ENCODE measurements at places on chromosomes 2 and 18. TPM values are rescaled to one million over a fixed set of nuclear protein-coding genes. Genes with fewer than 3 reads are reported as not detected.

Gene DPP10
- not detected for total RNA-seq

Gene PTRHD1
- 23.8 TPM for total RNA-seq

- DNase-seq = no peak
Observed at GRCh38 chr2:118145806-118146205, 57.5 kb downstream of the INSIG2 start.

Gene FSIP2
- total RNA-seq = 0.27 TPM

Gene PLA2R1
- 5.8 TPM for total RNA-seq

- peak; percentile 49 for DNase-seq
Observed at GRCh38 chr2:159903443-159904126, 105.6 kb upstream of the CD302 start.

DNA sequence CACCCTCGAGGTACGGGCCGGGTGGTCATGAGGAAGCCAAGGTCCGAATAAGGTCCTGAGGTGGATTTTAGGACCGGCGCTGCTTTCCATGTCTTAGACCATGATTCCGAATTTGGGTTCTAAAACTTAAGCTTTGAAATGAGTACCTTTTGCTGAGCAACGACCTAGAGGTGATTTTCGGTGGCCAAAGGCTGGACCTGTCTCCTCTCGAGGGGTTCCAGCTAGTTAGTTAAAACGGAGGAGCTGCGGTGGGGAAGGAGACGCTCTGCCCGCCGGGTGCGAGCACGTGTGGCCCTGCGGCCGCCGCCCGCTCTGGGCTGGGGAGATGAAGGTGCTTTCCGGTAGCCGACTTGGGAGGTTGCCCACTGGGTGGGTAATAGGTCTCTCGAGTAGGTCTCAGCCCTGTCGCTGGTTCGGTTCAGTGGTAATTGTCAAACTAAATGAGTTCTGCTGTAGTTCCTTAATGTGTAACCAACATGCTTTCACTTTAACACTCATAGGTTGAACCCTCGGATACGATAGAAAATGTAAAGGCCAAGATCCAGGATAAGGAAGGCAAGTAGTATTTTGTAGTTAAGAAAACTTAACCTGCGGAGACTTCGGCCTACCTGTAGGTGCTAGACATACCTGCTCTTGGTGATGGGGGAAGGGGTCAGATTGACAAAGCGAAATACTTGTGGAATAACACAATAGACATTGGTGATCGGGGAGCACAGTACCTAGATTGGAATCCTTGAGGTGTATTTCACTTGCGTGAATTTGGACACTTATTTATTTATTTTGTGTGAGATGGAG is 572 bp downstream of the RPS27A start:
- DNase-seq = peak; percentile 25

- peak; percentile 6 for DNase-seq
Observed at GRCh38 chr2:240926516-240927389, 20.6 kb downstream of the CROCC2 start.

Gene FSHR
- total RNA-seq = not detected

Gene ELOA2
- total RNA-seq = not detected

DNA sequence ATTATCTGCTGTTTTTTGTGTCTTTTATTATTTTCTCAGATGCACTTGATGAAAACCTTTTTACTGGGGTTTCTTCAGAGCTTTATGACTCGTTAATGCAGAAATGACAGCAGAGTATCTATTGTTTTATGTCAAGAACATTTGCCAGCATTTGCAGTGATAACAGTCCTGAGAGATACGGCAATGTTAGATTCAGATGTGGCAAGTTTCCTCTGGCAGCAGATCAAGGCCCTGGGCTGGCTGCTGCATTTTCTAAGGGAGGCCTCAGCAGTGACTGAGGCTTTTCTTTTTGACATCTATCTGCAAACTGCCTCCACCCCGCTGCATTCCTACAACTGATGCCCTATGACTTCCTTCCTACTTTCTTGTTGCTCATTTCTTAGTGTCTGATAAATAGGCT is 40.2 kb downstream of the EFEMP1 start:
- no peak for DNase-seq

GRCh38 chr2:189015359-189015758 is 41.2 kb downstream of the COL3A1 start:
- DNase-seq = no peak

Gene BUB1
- 66.1 TPM for total RNA-seq

DNA sequence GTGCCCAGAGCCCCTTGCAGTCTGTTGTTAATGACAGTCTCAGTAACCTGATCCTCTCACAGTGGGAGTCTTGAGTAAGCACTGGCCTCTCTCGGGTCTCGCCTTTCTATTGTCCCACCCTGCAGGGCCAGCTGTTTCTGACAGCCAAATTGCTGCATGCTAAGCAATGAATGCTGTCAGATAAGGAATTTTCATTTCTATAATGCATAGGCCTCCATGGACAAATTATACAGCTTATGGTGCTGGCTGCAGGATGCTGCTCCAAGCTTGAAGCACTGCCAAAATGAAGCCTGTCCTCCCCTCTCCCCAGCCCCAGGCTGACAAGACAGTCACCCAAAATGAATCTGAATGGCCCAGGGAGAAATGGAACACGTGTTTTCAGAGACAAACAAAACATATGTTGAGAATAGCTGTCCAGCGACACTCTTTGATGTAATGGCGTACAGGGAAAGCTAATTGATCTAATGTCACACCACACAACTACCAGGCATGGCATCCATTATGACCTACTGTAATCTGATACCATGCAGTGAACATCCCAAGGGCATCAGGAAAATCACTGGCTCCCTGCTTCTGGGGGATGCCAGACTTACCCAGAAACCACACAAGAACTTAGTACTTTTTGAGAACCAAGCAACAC is 36.8 kb downstream of the ACVR1 start:
- DNase-seq = no peak

GRCh38 chr18:23640052-23640451 is 22.7 kb downstream of the ANKRD29 start:
- no peak for DNase-seq

Gene RAB3GAP1
- total RNA-seq = 47.6 TPM

DNA sequence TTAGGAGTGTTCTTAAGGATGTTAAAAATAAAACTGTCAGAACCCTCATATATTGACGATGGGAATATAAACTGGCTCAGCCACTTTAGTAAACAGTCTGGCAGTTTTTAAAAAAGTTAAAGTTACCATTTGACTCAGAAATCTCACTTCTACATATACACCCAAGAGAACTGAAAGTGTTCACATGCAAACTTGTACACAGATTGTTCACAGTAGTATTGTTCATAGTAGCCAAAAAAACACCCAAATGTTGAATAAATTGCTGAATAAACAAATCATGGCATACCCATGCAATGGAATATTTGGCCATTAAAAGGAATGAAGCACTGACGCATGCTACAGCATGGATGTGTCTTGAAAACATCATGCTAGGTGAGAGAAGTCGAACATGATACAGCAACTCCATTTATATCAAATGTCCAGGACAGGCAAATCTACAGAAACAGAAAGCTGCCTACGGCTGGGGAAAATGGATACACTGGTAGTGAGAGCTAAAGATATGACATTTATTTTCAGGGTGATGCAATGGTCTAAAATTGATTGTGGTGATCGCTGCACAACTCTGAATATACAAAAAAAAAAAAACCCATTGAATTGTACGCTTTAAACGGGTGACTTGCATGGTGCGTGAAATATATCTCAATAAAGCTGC is 10.1 kb downstream of the RPL31 start:
- no peak for DNase-seq

DNA sequence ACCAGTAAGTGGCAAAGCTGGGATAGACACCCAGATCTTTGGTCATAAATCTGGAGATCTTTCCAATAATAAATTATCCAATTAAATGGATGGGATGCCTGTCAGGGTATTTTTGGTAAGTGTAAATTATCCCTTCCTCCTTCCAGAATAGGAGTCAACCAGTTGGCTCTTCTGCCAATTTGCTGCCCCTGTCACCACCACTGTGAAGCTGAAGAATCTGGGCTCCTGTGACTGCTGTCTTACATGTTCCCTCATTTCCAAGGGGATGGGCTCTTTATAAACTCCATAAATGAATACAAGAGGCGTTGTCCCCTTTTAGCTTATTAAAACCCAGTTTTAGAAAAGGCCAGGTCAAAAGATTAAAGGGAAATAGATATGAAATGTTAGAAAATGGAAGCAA is 17.8 kb upstream of the BMP10 start:
- DNase-seq = no peak

GRCh38 chr2:240789051-240789453 is 31.0 kb downstream of the KIF1A start:
- no peak for DNase-seq

Gene ASIC4
- 0.17 TPM for total RNA-seq

DNA sequence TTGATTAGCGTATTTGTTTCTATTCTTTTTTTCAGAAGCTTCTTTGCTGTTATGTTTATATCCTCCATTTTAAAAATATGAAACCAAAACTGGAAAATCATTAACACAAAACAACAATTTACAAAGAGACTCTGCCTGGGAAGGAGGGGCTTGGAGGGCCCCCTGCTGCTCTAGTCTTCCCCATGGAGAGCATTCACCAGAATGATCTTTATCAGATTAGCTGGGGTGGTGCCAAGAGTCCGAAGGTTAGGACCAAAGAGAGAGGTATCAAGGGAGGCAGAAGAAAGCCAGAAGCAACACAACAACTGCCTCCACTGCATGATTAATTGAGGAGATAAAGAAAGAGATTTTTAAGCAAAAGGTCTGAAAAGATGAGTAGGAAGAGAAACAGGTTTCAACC is 218.6 kb downstream of the IRS1 start:
- peak; percentile 59 for DNase-seq

GRCh38 chr2:38245114-38245641 is 131.9 kb downstream of the ATL2 start:
- DNase-seq = peak; percentile 31

- DNase-seq = no peak
Observed at GRCh38 chr2:222992137-222992536, 59.9 kb upstream of the KCNE4 start.

GRCh38 chr2:57740891-57741290 is 305.7 kb upstream of the VRK2 start:
- no peak for DNase-seq

Gene ST6GAL2
- not detected for total RNA-seq

GRCh38 chr2:118190474-118190873 is 102.2 kb downstream of the INSIG2 start:
- no peak for DNase-seq

Gene FIGN
- 8.4 TPM for total RNA-seq

Gene PTPN2
- total RNA-seq = 58.1 TPM

Gene PLB1
- 1.6 TPM for total RNA-seq

Gene DNPEP
- 75.1 TPM for total RNA-seq

Gene FZD7
- 11.3 TPM for total RNA-seq

Gene HAAO
- total RNA-seq = 1.5 TPM

DNA sequence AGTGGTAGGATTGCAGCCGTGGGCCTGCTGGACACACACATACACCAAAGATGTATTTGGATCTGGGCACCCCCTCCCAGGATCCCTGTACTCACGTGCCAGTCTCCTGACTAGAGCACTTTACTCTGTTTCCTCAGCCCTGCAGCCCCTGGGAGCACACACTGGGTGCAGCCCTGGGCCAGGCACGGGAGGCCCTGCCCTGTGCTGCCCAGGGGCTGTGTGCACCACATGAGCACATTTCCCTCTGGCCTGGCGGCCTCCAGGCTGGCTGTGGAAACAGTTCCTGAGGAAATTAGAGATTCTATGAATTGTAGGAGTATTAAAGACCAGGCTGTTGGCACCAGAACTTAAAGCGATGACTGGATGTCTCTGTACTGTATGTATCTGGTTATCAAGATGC is 45.4 kb downstream of the BCL2L11 start:
- DNase-seq = no peak

Gene DSC1
- total RNA-seq = not detected

DNA sequence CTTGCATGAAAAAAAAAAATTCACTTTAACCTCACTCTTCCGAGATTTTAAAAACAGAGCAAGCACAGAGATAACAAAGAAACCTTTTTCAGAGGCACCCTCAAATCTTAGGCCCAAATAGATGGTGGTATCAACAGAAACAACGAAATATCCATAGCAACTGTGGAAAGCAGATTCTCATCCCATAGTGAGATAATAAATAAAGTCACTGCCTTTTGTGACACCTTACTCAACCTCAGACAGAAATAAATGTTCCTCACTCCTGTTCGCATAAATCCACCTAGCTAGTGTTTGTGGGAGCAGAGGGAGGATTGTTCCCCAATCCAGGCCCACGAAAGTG is 60.9 kb upstream of the RTN4 start:
- DNase-seq = no peak

Gene SKA1
- total RNA-seq = 22.5 TPM

Gene CENPA
- 23.4 TPM for total RNA-seq

DNA sequence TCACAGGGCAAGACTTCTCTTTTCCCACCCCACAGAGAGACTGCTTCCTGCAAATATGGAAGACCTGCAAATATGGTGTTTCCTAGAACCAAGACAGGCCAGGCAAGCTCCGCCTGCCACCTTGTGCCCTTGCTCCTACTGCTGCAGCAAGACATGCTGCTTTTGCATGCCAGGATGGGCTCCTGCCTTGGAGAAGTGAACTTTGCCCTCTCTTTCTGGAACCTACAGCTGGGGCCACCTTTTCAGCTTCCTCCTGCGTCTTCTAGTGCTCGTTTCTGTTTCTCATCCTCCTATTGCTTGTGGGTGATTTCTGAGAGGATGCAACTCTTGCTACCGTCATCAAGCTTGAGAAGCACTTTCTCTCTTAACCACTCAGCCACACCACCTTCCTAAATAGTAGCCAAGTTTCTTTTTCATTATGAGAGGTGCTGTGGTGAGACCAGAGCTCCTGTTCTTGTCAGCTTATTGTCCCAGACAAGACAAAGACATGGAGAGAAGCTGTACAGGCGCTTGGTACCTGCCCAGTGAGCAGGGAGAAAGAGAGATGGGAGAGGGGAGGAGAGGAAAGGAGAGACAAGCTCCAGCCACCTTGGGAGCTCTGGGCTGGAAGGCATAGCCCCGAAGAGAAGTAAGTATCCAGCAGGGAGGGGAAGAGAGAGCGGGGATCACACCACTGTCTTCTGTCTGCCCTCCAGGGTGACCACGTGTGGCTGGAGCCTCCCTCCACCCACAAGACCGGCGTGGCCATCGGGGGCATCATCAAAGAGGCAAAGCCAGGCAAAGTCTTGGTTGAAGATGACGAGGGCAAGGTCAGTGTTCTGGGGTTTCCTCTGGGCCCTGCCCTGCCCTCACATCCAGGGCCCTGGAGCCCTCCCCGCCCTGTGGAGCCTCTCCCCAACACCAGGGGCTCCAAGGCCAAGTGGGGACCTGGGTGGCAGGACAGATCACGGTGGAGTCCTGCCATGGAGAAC is 28.3 kb downstream of the MYO7B start:
- no peak for DNase-seq

Gene FKBP7
- total RNA-seq = 8.8 TPM

GRCh38 chr2:241570961-241571581 is 12.5 kb downstream of the BOK start:
- DNase-seq = no peak

Gene TDRD15
- total RNA-seq = not detected

DNA sequence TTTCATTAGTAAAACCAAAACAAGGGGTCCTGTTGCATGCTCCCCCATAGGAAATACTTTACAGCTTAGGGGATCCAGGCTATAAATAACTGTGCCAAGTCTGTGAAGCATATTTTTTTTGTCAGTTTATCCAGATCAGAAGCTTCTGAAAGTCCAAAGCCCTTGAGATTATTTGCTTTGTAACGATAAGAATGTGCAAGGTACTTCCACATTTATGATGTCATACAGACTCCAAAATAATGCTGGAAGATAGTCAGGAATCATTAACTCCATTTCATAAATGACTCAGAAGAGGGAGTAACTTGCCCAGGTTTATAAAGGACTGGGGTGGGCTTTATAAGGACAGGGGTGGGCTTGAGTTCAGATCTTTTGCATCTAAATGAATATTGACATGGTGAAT is 29.3 kb downstream of the RDH14 start:
- DNase-seq = no peak

Measured in Calu3 (cell line).